Right lobe of liver (tissue), 6 donors: ENCODE measurements at places on chromosomes 12 and 14.

GRCh38 chr12:65818454-65819382 lies 5.6 kb upstream of the HMGA2 start:
- H3K27ac ChIP-seq, result no peak overlapping the region
- H3K36me3 ChIP-seq, result no peaks in the 10 kb centered on the region
- H3K4me3 ChIP-seq, result no peak overlapping the region
- H3K27me3 ChIP-seq, result peaks cover 24% of the 10 kb centered on the region

GRCh38 chr12:8644345-8645248 lies 18.0 kb downstream of the MFAP5 start:
- no peaks in the 10 kb centered on the region for H3K36me3 ChIP-seq
- DNase-seq, result no peak
- no peak overlapping the region for H3K4me3 ChIP-seq
- no peak overlapping the region for H3K27ac ChIP-seq

- no peaks in the 10 kb centered on the region for H3K4me1 ChIP-seq
- H3K27me3 ChIP-seq, result no peaks in the 10 kb centered on the region
- no peak overlapping the region for H3K4me3 ChIP-seq
- DNase-seq, result no peak
- H3K27ac ChIP-seq, result no peak overlapping the region
Measured at GRCh38 chr14:71286126-71286525, 378.9 kb downstream of the PCNX1 start.

DNA sequence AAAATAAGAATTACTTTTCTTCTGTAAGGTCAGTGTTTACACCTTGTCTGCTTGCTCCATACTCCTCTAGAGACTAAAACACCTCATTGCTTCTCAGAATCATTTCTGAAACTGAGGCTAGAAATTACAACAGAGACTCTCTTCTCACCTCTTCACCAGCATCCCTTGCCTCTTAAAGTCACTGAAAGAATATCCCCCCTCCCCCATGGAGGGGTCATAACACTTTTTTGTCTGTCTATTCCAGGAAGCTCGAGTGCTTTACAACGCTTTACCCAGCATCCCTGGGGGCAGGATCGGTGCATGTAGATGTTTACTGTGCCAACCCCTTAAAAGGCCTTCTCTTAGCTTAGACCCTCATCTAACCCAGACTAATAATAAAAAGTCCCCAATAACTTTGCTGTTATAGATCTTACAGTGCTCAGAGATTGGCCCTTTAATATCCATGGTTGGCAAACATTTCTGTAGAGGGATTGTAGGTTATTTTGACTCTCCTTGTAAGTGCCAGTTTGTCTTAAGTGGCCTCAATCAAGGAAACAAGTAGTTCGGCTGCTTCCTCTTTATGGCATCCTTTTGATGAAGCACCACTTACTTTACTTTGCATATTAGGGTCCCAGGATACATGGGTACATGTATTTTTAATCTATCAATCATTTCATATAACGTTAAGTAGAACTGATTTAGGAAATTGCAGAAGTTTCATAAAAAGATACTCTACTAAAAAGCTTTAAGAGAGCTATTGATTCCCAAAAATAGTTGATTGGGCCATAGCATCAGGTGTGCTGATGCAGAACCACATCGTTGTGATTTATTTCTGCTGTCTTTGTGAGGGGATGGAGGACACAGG lies 29.3 kb downstream of the PRKCH start:
- no peak overlapping the region for H3K27ac ChIP-seq
- H3K4me3 ChIP-seq, result no peak overlapping the region
- no peaks in the 10 kb centered on the region for H3K36me3 ChIP-seq
- H3K27me3 ChIP-seq, result no peaks in the 10 kb centered on the region
- no peak for DNase-seq
- H3K4me1 ChIP-seq, result no peaks in the 10 kb centered on the region

GRCh38 chr12:75974323-75975187 lies 57.0 kb downstream of the PHLDA1 start:
- no peaks in the 10 kb centered on the region for H3K27me3 ChIP-seq
- no peak overlapping the region for H3K4me3 ChIP-seq
- H3K4me1 ChIP-seq, result peaks cover 24% of the 10 kb centered on the region
- no peak for DNase-seq

DNA sequence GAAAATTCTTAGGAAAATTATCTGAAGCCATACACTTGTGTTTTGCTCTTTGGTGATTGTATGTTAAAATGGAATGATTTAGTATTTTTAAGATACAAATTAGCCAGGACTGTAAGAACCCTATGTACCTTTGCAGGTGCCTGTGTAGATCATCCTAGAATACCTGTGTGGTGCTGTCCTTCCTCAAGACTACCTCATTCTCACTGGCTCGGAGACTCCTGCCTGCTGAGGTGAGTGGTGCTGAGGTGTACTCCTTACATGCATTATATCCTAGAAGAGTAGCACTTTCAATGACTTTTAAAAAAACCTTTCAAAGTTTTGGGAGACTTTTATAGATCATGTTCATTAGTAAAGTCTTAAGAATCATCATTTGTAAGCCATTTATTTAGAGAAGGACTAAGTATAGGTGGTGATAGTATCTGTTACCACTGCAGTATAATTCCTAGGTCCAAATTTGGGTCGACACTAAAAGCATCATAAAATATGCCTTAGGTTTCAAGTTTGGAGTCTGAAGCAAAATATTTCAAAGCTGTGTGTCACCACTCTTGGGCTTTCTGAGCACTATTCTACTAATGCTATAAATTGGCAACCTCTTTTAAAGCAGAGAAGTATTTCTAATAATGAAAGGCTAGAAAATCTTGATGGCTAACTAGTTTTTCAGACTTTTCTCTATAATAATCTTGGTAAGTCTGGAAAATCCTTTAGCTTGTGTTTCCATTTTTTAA lies 36.6 kb downstream of the RASSF8 start:
- no peak for DNase-seq
- no peaks in the 10 kb centered on the region for H3K36me3 ChIP-seq
- H3K4me3 ChIP-seq, result no peak overlapping the region
- no peaks in the 10 kb centered on the region for H3K4me1 ChIP-seq

DNA sequence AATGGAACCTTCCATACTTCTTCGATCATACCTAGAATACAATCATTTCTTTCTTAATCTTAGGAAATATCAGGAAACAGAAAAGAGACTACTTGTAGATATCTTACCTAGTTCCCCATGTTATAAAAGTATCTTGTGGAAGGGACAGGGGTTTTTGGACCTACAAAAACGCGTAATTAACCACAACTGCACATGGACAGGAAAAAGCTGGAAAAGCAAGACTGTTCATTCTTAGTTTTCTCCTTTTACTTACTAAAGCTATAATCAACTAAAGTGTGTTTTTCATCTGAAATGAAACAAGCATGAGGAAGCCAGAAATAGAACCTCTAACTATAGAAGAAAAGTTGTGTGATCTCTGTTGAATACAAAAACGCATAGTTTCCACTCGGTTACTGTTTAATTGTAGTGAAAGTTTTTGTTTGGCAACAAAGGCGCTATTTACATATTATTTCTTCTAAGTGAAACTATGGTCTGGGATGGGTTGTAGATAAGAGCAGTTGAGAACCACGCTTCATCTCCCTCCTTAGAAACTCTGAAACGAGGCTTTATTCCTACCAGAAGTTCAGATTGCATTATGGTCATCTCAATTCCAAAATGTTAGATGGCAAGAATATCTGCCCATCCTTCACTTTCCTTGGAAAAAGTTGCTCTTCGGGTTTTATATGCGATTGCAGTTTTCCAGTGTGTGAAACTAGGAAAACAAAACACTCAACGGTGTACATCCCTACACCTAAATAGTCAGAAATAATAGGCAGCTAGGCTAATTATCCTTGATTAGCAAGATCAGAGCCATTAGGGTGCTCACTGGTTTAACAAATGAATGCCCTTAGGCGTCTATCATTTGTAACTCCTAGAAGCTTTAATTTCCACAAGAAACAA lies 1.1 kb downstream of the BCAT1 start:
- peak overlapping the region; percentile 41 for H3K4me3 ChIP-seq
- H3K27ac ChIP-seq, result no peak overlapping the region
- no peaks in the 10 kb centered on the region for H3K27me3 ChIP-seq
- no peaks in the 10 kb centered on the region for H3K36me3 ChIP-seq

DNA sequence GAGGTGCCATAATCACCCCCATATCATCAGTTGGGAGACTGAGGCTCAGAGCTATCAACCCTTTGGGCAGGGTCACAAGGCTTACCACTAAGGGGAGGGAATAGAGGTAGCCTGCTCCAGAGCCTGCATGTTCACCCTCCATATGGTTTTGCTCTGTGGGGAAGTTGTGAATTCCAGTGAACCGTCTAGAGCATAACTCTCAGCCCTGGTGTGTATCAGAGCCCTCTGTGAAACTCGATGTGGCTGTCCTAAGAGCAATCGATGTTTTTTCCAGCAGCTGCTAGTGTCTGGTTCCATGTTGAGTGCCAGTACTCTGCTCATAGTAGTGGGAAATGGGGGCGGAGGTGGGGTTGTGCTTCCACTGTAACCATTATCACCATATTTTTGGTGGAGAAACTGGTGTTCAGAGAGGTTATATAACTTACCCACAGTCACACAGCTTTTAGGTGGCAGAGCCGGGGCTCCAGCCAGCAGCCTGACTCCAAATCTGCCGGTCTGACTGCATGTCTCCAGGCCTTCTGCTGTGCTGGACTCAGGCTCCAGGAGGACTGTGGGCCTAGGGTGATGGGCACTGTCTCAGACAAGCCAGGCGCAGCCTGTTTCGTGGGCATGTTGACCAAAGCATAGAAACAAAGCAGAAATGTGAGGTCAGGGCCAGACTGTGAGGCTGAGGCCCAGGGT lies 104.2 kb downstream of the ADCK1 start:
- no peak overlapping the region for H3K27ac ChIP-seq
- DNase-seq, result no peak

GRCh38 chr14:97724265-97724731 lies 927.1 kb downstream of the VRK1 start:
- no peak overlapping the region for H3K27ac ChIP-seq
- H3K36me3 ChIP-seq, result no peaks in the 10 kb centered on the region
- H3K27me3 ChIP-seq, result no peaks in the 10 kb centered on the region
- DNase-seq, result no peak
- H3K4me1 ChIP-seq, result no peaks in the 10 kb centered on the region
- H3K4me3 ChIP-seq, result no peak overlapping the region

DNA sequence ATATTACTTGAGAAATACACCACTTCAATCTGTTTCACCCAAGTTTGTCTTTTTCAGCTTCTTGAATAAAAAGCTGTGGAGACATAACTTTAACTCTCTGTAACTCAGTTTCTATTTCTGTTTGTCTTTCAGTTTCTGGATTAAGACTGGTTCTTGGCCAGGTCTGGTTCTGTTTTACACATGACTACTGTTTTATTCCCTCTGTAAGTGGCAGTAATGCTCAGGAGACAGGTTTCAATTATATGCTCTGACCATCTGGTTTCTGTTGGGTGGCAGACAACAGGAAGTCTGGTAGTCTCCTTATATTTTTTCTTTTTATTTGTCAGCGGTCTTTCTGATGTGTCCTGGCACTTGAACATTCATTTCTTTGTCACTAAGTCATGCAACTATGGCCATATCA lies 102.9 kb downstream of the RPS29 start:
- no peaks in the 10 kb centered on the region for H3K36me3 ChIP-seq
- no peaks in the 10 kb centered on the region for H3K27me3 ChIP-seq
- H3K4me1 ChIP-seq, result peaks cover 26% of the 10 kb centered on the region
- H3K4me3 ChIP-seq, result no peak overlapping the region

DNA sequence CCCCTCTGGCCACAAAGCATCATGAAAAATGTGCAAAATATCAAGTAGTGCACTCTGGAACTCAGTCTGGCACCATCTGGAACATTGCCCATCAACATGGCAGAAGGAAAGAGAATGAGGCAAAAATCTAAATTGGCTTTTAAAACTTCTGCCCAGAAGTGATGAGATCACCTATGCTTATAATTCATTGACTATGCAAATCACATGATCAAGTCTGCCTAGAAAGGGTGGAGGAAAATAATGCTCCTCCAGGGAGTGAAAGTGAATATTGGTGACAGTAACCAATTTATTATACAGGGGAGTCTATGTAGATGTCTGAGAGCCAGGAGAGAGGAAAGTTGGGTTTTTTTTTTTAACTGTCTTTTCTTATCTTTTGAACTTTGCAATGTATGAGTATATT lies 73.3 kb upstream of the HIF1A start:
- no peak overlapping the region for H3K4me3 ChIP-seq
- H3K27me3 ChIP-seq, result no peaks in the 10 kb centered on the region
- H3K36me3 ChIP-seq, result no peaks in the 10 kb centered on the region
- no peak overlapping the region for H3K27ac ChIP-seq
- no peak for DNase-seq

DNA sequence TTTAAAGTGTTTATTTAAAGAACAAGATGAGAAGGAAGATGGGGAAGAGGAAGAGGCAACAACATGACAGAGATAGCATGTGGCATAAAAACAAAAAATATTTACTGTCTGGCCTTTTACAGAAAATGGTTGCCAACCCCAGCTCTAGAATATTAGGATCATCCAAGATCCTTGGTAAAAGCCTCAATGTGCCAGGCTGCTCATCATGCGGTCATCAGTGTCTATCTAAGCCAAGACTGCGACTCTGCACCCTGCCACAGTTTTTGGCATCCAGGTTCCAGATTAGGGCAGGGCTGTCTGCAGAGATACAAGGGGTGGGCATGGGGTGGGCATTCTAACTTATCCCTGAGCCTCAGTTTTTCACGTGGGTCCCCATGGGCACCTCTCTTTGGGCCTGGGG lies 46.9 kb upstream of the CNTN1 start:
- no peak overlapping the region for H3K4me3 ChIP-seq
- no peaks in the 10 kb centered on the region for H3K4me1 ChIP-seq
- H3K27me3 ChIP-seq, result no peaks in the 10 kb centered on the region
- DNase-seq, result no peak
- no peaks in the 10 kb centered on the region for H3K36me3 ChIP-seq
- H3K27ac ChIP-seq, result no peak overlapping the region

DNA sequence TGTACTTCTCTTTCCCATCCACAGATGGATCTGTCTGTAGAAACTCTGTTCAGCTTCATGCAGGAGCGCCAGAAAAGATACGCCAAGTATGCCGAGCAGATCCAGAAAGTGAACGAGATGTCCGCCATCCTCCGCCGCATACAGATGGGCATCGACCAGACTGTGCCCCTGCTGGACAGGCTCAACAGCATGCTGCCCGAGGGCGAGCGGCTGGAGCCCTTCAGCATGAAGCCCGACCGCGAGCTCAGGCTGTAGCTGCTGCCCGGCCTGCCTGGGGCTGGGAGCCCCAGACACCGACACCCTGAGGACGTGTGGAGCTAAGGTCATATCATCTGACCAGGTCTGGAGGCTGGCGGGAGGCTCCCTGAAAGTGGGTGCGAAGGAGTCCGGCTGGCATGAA lies 97.1 kb downstream of the DUSP16 start:
- H3K36me3 ChIP-seq, result no peaks in the 10 kb centered on the region
- H3K4me1 ChIP-seq, result peaks cover 8% of the 10 kb centered on the region
- no peak for DNase-seq
- no peak overlapping the region for H3K4me3 ChIP-seq

GRCh38 chr14:39055786-39056474 lies 47.1 kb downstream of the SEC23A start:
- no peaks in the 10 kb centered on the region for H3K4me1 ChIP-seq
- no peak overlapping the region for H3K27ac ChIP-seq
- H3K4me3 ChIP-seq, result no peak overlapping the region

DNA sequence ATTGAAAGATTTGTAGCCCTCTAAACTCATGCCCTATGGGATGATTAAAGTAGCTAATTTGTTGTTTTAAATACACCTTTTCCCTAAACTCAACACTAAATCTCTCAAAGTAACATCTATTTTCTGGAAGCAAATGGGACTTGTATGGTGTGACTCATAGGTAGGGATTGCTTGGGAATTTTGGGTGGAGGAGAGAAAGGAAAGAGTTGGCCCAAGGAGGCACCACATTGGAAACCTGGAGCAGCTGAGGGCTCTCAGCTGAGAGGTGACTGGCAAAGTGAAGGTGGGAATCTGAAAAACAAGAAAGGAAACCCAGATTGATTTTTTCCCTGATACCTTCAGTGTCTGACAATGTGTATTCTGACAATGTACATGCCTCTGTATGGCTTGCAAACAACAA lies 114.8 kb upstream of the PRICKLE1 start:
- H3K27ac ChIP-seq, result no peak overlapping the region
- no peak overlapping the region for H3K4me3 ChIP-seq
- DNase-seq, result no peak
- no peaks in the 10 kb centered on the region for H3K36me3 ChIP-seq
- H3K4me1 ChIP-seq, result no peaks in the 10 kb centered on the region
- no peaks in the 10 kb centered on the region for H3K27me3 ChIP-seq
